HS-5 (cell line): ENCODE measurements at places on chromosomes 3 and 15.
A peak's percentile ranks its signal among the peaks of the same experiment; 100 is the strongest.

DNA sequence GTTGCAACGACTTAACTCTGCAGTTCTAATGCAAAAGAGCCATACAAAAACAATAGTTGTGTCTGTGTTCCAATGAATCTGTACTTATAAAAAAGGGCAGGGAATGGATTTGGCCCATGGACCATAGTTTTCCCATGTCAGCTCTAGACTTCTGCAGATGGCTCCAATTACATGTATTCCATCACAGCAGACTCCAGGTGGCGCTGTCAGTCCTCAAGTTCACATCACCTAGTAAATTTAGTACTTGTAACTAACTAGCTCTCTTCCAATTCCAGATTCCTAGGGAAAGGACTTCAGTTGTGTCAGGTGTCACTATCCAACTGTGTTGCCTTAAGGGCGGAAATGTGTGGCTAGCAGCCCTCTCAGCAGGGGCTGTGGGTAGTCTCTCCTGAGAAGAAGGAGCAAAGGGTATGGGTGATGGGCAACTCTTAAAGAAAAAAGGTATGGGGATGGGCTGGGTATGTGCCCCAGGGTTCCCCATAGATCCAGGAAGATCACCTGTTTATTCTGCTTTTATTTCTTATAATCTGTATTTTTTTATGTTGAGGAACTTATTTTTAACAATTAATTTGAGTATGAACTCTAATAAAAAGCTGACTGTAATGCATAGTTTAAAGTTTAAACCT is 36.2 kb downstream of the BBS4 start:
- DNase-seq: peak; percentile 18

DNA sequence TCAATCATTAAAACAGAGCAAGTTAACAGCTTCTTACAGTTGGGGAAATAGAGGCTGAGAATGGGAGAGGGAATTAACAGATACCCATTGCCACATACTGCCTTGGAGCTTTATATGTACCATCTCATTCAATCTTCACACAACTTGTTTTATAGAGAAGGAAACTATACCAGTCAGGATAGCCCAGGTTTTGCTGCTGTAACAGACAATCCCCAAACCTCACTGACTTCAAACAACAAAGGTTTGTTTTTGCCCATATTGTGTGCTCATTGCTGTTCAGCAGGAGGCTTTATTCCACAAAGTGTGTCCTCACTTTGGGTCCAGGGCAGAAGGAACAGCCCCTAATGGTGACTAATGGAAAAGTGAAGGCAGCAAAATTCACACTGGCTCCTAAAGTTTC is 59.2 kb downstream of the SPSB4 start:
- DNase-seq: no peak

DNA sequence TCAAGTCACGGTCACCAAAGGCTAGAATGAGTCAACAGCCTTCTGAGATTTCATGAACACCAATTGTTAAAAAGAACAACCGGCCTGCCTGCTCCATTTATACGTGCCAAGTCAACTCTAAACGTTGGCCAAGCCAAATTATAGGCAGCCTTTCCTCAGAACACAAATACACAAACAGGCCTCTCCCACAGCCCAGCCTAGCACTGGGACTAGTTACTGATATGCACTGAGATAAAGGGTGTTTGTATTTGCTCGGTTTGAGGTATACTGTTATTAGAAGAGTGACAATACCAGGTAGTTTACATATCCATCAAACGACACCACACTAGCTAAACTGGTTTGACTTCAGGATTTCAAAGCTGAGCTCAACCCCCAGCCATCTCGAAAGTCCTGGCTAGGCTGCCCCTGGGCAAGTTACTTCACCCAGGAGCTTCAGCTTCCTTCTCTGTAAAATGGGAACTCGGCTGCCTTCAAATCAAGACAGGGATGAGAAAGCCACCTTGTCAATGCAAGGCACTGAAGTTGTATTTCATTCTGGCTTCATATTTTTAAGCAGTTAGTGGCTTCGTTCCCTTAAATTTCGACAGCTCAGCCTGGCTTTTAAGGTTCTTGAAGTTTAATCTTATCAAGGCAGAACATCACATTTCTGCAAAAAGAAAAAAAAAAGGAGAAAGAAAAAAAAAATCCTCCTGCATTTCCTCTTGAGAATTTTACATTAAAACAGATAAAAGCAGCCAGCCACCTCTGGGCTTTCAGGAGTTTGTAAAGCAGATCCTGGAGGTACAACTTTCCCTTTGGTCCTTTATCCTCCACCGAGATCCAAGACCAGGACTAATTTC is 4.0 kb downstream of the TLE3 start:
- no peak for DNase-seq

GRCh38 chr15:48393645-48394506 is 62.6 kb downstream of the DUT start:
- DNase-seq: no peak

DNA sequence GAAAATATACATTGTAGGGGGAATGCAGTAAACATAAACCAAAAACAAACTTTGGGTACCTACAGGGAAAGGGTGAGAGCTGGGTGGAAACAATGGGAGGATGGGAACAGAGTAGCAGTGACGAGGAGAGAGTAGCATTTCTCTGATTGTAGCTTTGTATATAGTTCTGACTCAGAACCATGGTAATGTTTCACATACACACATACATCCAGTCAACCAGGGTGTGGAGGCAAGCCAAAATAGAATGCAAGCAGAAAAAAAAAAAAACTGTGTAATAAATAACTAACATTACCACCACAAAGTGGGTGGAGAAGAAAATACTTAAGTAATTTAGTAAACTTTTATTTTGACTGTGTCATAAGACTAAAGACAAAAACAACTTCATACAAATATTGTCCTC is 27.2 kb downstream of the BCL2A1 start:
- peak; percentile 29 for DNase-seq
